ENCODE measurements at places on chromosomes 2 and 18.

DNA sequence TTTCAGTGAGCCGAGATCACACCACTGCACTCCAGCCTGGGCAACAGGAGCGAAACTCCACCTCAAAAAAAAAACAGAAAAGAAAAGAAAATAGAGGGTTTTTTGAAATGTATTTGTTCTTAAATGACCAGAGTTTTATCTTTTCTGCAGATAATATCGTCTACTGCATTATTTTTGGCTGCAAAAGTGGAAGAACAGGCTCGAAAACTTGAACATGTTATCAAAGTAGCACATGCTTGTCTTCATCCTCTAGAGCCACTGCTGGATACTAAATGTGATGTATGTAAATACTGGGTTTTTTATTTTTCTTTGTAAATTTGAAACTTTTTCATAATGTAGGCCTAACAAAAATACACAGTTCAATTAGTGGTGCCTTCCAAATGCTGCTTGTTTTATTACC is 18.1 kb downstream of the CCNT2 start:
- DNase-seq = no peak

DNA sequence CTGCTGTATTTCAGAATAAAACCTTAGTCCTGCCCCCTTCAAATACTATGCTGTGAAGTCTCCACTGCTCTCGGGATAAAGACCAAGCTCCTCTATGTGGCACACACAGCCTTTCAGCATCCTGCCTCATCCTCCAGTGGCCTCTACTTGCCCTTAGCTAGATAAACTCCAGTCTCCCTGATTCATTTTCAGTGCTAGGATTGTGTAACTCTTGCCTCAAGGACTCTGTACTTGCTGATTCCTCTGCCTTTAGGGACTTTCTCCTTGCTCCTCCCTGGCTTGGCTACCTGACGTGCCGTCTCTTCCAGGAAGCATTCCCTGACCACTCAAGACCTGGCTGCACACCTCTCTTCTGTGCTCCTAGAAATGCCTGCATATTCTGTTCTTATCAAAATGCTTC is 416.7 kb downstream of the MTX2 start:
- DNase-seq = no peak

GRCh38 chr18:58823412-58823811 is 41.3 kb upstream of the ZNF532 start:
- no peak for DNase-seq

GRCh38 chr2:159131914-159132281 is 154.6 kb downstream of the WDSUB1 start:
- peak; percentile 82 for DNase-seq

GRCh38 chr2:163644238-163644637 is 91.6 kb downstream of the FIGN start:
- no peak for DNase-seq

DNA sequence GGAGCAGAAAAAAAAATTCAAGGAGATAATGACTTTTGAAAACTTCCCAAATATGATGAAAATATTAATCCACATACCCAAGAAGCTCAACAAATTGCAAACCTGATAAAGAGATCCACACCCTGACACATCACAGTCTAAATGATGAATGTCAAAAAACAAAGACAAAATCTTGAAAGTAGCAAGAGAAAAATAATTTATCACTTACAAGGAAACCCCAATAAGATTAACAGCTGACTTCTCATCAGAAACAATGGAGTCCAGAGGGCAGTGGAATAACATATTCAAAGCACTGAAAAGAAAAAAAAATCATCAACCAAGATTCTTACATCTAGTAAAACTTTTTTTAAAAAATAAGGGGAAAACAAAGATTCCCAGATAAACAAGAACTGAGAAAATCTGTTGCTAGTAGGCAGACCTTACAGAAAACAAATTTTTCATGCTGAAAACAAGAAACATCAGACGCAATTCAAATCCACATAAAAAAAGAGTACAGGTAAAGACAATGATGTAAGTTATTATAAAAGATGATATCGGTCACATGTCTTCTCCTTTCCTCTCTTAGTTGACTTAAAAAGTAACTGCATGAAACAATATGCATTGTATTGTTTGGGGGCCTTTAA is 21.3 kb downstream of the SLC66A2 start:
- DNase-seq = no peak

DNA sequence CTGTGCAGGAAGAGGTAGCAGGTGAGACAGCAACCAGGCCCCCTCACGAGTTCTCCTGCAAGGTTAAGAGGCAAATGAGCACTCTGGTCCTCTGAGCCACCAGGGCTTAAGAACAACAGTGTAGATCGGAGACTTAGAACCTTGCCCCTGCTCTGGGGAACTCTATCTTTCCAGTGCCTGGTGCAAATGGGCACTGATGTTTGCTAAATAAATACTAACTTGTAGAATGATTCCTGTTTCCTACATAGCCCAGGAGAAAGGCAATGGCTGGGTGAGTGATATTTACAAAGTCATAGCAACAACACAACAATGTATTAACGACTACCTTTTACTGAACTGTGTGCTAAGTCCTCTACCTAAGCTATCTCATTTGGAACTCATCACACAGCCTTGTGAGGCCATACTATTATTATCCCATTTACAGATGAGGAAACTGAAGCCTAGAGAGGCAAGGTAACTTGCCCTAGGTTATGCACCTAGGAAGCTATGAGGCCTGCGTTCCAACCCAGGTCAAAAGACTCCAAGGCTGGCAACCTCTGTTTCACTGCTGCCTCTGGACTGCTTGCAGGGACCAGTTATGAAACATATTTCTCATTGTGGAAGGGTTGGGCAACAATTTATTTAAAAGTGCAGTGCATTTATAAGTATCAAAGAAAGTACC is 4.3 kb downstream of the ATP8B1 start:
- no peak for DNase-seq

GRCh38 chr18:77103187-77103850 is 29.3 kb downstream of the MBP start:
- DNase-seq = no peak

- DNase-seq = peak; percentile 90
Measured at GRCh38 chr18:63869374-63869773, 18.1 kb upstream of the SERPINB2 start.

GRCh38 chr2:159096901-159097300 is 128.5 kb downstream of the TANC1 start:
- no peak for DNase-seq

DNA sequence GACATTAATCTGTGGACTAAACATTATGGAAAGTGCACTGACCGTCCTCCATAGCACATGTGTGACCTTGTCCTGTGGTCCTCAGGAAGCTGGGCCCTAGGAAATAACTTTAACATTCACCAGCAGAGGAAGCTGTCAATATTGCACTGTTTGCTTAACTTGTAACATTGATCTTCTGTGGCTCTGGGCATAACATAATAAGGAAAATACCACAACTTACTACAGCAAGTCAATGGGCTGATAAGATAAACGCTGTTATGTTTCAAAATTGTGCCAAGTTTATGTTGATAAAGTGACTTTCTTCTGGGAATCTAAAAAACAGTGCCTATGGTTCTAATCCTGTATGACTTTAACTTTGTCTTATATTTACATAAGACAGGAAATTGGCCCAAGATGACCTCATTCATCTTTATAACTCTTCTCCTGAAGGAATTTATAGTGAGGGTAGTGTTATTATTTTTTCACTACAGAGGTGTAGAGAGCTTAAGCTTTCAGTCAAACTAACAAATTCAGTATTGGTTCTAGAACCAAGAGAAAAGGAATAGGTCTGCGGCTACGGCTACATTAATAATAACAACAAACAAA is 113.7 kb upstream of the MAP4K3 start:
- DNase-seq = no peak

Measured in HS-5 (cell line).